ENCODE measurements at places on chromosomes 16 and 17.
A peak's percentile ranks its signal among the peaks of the same experiment; 100 is the strongest.

- no peak for DNase-seq
These were observed 15.0 kb downstream of the KIAA0513 start for GRCh38 chr16:85042606-85043005.

DNA sequence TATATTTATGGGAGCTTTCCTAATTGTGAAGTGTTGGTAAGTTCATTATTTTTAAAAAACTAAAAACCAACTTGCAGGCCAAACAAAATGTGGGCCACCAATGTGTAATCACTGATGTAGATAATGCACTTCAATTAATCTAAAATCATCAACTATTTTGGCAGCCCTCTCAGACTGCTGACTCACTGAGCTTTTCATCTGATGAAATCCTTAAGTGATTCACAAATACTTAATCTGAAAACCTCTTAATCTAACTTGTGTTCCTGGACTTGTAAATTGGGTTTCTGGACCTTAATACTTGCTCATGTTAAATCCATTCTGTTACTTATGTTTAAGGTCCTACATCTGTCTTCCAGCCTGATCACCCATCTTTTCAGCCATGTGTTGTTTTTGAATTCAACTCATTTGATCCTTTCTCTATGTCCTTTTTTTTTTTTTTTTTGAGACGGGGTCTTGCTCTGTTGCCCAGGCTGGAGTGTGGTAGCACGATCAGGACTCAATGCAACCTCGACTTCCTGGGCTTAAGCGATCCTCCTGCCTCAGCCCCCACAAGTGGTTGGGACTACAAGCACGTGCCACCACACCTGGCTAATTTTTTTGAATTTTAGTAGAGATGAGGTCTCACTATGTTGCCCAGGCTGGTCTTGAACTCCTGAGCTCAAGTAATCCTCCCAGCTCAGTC is 39.0 kb downstream of the PRKCB start:
- no peak for DNase-seq

GRCh38 chr17:59167571-59168001 is 12.0 kb downstream of the PRR11 start:
- DNase-seq, result no peak

GRCh38 chr17:38898291-38898679 is 27.1 kb upstream of the LASP1NB start:
- DNase-seq, result no peak

DNA sequence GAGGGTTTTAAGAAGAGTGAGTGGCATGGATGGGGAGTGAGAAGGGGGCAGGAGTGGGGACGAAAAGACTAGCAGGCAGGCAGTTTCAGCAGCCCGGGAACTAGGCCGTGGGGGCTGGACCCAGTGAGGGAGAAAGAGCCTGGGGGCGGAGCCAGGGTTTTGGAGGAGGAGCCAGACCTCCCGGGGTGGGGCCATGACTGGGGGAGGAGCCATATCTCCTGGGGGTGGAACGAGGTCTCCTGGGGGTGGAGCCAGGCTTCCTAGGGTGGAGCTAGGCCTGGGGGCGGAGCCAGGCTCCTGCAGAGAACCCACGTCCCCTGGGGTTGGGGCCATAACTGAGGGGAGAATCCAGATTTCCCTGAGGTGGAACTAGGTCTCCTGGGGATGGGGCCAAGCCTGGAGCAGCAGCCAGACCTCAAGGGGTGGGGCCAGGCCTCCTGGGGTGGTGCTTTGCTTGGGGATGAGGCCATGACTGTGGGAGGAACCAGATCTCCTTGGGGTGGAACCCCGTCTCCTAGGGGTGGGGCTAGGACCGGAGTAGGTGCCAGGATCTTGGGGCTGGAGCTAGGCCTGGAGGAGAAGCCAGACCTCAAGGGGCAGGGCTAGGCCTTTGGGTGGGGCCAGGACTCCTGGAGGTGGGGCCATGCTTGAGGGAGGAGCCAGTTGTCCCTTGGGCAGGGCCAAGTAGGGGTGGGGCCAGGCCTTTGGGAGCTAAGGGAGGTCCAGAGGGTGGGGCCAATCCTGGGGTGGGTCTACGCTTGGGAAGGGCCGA is 41.7 kb upstream of the JPH3 start:
- no peak for DNase-seq

DNA sequence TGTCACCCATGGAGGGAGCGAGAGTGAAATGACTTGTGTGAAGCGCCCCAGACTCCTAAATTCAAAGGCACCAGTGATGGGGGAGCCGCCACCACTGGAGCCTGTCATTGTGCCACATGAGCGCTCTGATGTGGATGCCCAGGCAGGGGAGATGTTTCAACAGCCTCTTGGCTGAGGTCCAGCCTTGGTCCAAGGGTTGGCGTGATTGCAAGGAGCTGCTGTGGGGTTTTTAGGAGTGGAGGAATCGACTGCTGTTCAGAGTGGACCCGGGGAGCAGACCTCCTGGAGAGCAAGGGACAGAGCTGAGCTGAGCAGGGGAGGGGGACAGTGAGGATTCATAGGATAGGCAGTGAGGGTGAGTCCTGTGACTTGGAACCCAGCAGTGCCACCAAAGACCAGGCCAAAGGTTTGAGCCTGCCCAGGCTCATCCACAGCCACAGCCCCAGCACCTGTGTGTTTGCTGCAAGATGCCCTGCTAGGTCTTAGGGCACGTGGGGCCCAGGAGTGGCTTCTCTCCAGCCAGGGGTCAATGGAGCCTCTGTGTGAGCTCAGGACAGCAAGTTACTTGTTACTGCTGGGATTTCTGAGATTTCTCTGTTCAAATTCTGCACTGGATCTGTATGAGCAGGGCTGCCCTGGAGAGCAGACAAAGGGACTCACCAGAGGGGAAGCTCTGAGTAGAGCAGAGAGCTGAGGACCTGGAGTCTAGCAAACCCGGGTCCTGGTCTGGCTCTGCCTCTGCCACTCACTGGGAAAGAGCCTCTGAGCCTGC is 20.3 kb downstream of the RHBDL3 start:
- DNase-seq, result no peak

DNA sequence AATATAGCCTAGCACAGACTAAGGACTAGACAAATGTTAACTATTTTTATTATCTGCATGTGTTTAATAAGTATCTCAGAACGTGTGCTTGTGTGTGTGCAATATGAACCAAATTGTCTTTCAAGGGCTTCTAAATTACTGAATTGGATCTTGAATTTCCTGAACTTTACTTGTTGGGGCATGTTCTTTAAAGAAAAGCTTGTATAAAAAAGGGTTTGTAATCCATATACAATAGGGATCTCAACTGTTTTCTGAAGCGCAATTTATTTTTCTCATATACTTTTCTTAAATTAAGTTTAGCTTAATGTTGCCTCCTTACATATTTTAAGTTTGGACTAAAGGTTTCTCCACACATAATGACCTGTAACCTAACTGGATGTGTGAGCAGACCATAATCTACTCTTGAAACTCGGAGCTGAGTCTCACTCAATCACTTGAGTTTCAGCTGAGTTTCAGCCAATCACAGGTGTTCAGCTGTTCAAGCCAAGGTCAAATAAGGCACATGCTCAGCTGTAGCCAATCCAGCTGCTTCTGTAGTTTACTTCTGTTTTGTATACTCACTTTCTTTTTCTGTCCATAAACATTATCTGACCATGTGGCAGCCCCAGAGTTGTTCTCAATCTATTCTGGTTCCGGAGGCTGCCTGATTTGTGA is 72.3 kb downstream of the CDK5R1 start:
- no peak for DNase-seq

DNA sequence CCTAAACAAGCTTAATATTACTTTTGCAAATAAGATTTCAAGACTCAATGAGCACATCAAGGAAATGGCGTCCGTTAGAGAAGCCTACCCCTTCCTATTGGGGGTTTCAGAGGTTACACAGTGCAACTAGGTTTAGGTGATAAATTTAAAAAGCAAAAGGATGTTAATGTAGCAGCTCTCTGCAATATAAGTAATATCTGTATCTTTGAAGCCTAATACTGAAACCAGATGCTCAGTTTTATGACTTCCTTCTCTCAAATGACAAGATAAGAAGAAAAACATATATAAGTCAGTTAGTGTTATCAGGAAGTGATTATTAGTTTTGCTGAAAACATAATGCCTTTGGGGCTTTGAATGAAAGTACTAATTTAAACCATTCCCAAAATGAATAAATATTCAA is 54.3 kb upstream of the MED13 start:
- no peak for DNase-seq

- DNase-seq, result no peak
These were observed 17.7 kb downstream of the VASN start for GRCh38 chr16:4389051-4389955.

GRCh38 chr17:36755586-36755985 is 154.2 kb downstream of the MRM1 start:
- DNase-seq, result no peak

DNA sequence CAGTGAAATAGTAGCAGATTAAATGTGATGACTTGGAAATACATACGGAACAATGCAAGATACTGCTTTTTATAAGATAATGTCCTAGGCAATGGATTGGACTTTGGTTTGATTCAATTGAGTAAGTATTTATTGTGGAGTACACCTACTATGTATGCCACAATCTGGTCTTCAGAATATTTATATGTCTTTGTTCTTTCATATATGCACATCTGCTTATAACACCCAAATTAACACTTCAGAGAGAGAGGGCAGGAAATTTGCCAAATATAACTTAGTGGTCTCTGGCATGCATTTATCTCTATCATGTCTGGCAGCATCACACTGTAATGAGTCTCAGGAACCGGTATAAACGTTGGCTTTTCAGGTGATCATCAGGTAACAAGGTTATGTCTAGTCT is 16.9 kb downstream of the RPGRIP1L start:
- no peak for DNase-seq

- DNase-seq, result no peak
These were observed 20.5 kb downstream of the ERN1 start for GRCh38 chr17:64109400-64109799.

DNA sequence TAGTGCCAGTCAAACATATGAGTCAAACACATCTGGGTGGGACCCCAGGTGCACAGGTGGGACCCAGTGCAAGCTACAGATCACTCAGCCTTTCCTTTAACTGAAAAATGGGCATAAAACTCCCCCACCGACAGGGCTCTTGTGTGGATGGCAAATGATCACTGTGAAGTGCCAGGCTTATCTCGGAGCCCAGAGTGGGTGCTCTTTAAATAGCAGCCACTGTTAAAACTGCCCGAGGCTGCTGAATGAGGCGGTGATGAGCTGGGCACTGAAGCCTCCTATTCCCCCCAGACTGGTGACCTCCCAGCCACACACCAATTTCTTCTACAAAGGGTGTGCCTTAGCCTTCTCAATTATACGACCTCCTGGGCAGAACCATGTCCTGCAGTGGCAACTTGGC is 433.8 kb downstream of the SLC39A11 start:
- DNase-seq, result no peak

- DNase-seq, result no peak
These were observed 8.9 kb downstream of the ADAD2 start for GRCh38 chr16:84199861-84200260.

DNA sequence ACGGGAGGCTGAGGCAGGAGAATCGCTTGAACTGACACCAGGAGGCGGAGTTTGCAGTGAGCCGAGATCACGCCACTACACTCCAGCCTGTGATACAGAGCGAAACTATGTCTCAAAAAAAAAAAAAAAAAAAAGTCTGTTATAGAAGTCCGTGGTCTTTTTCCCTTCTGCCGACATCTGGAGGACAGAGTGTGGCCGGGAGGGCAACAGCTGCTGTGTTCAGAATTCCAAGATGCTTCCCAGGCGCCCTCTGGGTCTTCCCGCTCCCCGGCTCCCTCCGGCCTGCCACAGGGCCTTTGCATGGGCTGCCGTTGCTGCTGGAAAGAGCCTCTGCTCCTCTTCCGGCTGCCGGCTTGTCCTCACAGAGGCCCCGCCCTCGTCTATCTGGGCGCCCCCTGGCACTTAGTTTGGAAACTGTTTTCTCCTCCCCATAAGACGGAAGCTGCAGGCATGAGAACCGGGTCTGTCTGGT is 2.4 kb upstream of the CACNA1H start:
- peak; percentile 26 for DNase-seq

DNA sequence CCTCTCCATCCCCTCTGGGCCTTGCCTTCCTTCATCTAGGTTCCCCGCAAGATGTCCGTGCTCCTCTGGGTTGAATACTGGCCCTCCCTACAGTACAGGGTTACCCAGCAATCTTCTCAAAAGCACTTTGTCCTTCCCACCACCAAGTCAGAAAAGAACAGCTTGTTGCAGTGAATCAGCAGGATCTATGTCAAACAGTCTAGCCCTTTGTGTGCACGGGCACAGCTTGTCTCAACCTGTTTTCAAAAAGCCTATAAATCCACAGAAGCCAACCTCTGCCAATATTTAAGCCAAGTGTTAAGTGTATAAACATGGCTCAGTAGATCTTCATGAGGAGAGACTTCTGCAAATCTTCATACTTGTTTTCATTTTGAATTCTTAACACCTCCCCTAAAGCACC is 25.2 kb downstream of the C17orf67 start:
- no peak for DNase-seq

- DNase-seq, result no peak
These were observed 114.7 kb downstream of the ANKRD11 start for GRCh38 chr16:89375686-89376085.

All from fibroblast of skin of right quadriceps (primary cell).